Activated CD4-positive, alpha-beta T cell treated with anti-CD3 and anti-CD28 coated beads, Interleukin-2, amount 50 U/mL, for 24 hours (primary cell): ENCODE measurements at places on chromosomes 5 and 9.

DNA sequence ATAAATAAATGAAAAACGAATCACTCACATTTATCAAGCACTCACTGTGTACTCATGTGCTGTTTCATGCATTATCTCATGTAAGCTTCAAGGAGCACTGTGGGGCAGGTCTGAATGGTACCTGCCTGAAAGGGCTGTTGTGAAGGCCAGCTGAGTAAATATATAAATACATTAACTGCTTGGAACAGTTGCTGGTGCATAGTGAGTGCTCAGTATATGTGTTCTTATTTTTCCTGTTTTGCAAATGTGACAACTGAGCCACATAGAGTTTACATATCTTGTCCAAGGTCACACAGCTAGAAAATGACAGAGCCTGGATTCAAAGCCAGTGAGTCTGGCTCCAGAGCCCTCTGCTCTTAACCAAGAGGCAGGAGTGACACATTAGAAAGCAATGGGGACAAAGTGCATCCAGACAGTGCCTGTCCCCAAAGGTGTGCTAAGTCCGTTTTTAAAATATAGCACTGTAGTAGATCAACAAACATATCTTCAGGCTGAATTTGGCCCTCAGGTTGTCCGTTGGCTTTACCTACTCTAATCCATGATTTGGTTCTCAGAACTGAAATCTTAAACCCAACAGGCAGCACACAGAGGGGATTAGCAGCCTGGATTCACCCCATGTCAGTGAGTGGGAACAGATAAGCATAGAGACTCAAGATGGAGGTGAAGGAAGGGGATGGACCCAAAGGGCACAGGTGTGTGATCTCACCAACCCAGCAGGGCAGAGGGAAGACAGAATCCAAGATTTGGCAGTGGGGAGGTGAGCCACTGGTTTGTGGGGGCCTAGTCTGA lies 70.8 kb downstream of the WWC1 start:
- DNase-seq: no peak

DNA sequence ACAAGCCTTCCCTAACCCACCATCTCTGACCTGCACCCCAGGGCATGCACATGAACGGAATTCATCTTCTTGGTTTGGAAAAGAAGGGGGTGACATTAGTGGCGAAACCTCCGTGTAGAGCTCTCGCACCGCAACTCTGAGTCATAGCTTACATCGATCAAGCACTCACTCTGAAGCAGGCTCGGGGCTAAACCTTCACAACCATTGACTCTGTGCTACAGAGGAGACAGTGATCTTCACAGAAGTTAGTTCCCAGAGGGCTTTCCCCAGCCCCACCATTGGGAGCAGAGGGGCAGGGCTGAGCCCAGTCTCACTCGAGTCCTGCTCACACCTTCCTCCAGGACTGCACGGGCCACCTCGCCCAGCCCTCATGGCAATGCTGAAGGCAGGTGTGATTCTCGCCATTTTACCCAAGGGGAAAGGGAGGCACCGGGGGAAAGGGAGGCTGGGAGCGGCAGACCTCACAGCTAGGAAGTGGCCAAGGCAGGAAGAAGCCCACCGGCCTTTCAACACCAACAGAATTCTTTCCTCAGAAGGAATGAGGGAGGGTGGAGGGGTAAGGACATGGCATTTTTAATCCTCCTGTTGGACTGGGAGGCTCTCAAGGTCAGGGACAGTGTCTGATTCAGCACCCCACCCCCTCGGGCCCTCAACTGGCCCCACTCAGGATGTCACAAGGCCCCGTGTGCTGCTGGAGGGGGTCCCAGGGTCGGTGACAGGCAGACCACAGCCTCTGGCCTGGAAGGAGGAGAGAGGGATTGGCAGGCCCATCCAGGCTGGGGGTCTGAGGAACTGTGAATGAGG lies 25.9 kb upstream of the IL17B start:
- no peak for DNase-seq

DNA sequence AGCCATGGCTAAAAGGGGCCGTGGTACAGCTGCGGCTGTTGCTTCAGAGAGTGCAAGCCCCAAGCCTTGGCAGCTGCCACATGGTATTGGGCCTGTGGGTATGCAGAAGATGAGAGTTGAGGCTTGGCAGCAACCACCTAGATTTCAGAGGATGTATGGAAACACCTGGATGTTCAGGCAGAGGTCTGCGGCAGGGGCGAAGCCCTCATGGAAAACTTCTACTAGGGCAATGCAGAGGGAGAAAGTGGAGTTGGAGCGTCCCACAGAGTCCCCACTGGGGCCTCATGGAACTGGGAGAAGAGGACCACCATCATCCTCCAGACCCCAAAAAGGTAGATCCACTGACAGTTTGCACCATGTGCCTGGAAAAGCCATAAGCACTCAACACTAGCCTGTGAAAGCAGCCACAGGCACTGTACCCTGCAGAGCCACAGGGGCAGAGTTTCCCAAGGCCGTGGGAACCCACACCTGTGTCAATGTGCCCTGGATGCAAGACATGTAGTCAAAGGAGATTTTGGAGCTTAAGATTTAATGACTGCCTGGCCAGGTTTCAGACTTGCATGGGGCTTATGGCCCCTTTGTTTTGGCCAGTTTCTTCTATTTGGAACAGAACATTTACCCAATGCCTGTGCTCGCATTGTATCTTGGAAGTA lies 65.9 kb downstream of the DMXL1 start:
- no peak for DNase-seq

DNA sequence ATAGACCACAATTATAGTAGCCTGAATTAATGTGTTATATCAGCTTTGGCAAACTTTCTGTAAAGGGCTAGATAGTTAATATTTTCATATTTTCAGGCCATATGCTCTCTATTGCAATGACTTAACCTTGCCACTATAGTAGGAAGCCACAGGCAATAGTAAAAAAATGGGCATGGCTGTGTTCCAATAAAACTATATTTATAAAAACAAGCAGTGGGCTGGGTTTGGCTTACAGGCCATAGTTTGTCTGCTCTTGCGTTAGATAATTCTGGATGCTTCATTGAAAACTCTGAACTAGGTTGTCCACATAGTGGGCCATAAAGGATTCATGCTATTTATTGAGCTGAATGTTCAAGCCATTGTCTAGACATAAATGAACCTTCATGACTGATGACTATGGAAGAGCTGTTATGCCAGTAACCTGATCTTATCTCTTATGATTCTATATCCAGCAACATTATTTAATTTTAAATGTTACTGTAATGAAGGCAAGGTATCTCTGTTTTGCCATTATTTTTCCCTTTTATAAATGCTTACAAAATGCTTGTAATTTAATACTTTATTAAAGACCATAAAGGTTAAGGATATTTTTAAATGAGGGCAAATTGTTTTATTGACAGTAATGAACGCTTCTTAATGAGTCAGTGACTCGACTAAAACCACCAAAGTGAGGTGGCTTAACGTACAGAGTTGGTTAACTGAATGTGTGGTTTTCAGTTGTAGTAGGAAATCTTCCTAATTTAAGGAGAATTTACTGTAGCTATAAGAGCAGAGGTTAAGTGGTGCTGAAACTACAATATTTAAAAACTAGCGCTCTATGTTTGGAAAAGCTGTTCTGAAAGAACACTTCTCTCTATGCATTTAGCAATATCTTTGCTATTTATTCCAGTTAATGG lies 560.6 kb downstream of the PRR16 start:
- no peak for DNase-seq

DNA sequence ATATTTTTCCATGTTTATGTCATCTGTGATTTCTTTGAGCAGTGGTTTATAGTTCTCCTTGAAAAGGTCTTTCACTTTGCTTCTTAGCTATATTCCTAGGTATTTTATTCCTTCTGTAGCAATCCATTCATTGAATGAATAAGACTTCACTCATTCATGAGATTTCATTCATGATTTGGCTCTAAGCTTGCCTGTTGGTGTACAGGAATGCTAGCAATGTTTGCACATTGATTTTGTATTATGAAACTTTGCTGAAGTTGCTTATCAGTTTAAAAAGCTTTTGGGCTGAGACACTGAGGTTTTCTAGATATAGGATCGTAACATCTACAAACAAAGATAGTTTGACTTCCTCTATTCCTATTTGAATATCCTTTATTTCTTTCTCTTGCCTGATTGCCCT lies 15.9 kb downstream of the RLN2 start:
- DNase-seq: no peak

DNA sequence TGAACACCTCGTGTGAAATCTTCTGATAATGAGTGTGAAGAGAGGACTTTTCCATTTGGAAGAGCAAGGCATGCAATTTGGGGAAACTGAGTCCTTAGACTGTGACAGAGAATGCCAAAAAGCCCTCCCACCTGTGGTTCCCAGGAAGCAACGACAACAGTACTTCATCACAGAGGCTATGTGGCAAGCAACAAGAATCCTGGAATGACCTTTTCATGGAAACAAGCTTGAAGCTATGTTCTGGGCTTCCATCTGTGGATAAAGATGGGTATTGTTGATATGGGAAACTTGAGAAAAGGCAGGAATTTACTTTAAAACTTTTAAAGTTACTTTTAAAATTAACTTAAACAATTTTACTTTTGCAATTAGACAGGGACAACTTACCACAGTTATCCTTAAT lies 131.2 kb upstream of the ANKH start:
- DNase-seq: no peak

DNA sequence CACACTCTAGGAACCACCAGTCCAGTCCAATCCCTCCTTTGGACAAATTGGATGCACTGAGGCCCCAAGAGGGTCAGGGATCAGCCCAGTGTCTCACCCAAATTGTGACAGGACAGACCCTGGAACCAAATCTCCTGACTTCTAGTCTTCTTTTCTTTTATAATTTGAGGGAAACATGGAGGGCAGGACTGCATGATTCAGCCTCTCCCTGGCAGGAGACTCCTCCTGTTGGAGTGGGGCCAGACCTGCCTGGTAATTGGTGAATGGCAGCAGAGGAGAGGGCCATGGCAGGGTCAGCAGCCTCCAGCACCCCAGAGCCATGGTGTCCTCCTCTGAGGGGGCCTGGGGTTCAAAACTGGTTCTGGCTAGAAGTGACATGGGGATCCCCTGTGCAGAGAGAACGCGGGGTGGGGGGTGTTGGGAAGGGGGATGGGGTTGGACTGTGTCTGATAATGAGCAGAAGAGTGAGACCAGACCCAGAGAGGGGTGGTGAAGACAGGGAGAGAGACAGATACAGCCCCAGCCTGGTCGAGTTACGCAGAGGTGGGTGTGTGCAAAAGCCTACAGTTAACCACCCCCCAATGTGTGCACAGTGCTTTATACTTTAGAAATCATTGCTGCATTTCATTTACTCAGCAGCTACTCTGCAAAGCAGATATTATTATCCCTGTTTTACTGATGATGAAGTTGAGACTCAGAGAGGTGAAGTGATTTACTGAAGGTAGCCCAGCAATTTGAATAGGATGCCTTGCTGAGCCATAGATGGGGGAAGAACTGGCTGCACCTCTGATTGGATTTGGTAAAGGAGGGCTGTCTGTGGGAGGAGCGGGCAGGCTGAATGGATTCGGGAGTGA lies 3.8 kb upstream of the SYNPO start:
- DNase-seq: no peak

- no peak for DNase-seq
These were observed 109.0 kb downstream of the FAM174A start for GRCh38 chr5:100644185-100644584.
